NCI-H1105 (cell line): ENCODE measurements at places on chromosomes 5 and 9.
A peak's percentile ranks its signal among the peaks of the same experiment; 100 is the strongest.

GRCh38 chr5:153256-153655 lies 38.0 kb upstream of the LRRC14B start:
- no peak for DNase-seq

- no peak for DNase-seq
Observed at GRCh38 chr5:82330530-82331270, 52.5 kb upstream of the RPS23 start.

GRCh38 chr5:68048516-68048915 lies 167.0 kb upstream of the PIK3R1 start:
- DNase-seq: no peak

GRCh38 chr9:130635721-130636647 lies 28.4 kb upstream of the PRDM12 start:
- no peak for DNase-seq

DNA sequence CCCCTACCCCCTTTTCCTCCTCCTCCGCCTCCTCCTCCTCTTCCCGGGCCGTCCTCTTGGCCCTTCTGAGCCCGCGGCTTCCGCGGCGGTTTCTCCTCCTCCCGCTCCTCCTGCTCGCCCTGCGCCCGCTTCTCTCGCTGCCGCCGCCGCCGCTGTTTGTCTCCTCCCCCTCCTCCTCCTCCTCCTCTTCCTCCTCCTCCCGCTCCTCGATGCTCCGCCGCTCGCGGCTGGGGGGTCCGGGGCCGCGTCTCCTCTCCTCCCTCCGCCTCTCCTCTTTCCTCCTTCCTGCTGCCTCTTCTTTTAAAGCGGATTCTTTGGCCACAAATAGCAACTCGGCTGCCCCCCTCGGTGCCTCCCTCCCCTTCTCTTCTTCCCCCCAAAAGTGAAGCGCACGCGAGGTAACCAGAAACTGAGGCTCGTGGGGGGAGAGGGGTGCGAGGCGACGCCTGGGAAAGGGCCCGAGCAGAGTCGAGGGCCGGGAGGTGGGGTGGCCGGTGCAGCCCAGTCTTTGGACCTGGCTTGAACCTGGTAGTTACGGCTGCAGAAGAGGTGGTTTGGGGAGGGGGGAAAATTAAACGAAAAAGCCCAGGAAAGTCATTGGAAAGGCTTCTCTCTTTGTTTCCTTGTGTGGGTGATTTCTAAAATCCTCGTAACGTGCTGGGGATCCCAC lies 1058.5 kb upstream of the DMAC1 start:
- DNase-seq: peak; percentile 46

DNA sequence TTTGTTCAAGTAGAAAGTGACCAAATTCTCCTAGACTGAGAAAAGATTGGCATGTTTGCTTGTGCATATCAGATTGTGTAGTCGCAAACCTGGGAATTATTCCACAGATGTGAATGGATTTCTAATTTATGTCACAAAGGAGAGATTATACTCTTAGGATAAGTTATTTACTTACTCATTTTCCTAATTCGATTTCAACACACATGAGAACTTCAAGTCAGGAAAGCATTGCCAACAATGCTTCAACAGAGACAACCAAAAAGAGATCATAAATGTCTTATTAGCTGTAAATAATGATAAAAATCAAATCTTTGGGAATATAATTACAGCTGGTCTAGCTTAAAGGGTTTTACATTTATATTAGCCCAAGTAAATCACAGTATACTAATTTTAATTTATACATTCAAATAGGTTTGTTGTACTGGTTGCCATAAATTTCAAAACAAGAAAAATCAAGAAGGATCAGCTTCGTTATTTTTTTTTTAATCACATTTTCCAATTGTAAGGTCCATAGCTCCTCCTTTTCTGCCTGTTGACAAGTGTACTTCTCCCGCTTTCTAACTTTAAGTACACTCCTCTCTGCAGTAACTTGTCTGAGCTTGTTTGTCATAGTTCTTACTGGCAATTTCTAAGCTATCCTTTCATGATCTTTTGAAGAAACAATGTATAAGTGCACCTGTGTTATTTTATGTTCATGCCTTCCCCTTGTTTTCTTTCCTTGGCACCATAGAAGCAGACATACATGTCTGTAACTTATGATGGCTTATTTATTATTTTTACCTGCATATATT lies 246.6 kb downstream of the DEPDC1B start:
- peak; percentile 1 for DNase-seq

GRCh38 chr9:124352616-124353015 lies 62.6 kb downstream of the PSMB7 start:
- DNase-seq: no peak
